Colonic mucosa (tissue), 4 donors: ENCODE measurements at places on chromosomes 1 and 21. TPM values are rescaled to one million over a fixed set of nuclear protein-coding genes. Genes with fewer than 3 reads are reported as not detected.
A peak's percentile ranks its signal among the peaks of the same experiment; 100 is the strongest.

The ZNF593OS gene
- total RNA-seq: not detected

The CCDC18 gene
- total RNA-seq: 7.6 TPM

The CHRM3 gene
- 11.6 TPM for total RNA-seq

The OLIG2 gene
- total RNA-seq: not detected

The CFHR4 gene
- total RNA-seq: not detected

GRCh38 chr1:178209935-178210334 lies 116.0 kb downstream of the RASAL2 start:
- no peak for DNase-seq

DNA sequence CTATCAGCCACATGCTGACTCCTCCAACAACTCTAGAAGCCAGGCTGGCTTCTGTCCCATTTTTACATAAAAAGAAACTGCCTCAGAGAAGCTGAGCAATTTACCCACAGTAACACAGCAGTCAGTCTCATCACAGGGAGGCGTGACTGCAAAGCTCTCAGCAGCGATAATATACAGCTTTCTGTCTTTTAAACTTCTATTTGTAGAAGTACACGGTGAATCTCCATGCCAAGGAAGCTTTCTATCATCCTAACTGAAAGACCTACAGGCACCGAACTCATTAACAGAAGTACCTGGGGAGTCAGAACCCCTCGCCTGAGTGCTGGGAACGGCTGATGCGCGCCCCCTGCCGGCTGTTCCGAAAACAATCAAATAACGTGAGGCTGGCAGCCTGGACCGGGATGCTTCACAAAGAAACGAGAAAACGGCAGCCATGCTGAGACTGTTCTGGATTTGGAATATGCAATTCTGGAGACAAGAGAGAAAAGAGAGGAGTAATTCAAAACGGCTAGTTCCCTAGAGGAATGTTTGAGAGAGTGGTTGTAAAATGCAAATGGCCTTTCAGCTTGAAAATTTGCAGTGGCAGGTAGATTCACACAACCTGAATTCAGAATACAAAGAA lies 43.5 kb upstream of the RAB4A start:
- DNase-seq: peak; percentile 86

DNA sequence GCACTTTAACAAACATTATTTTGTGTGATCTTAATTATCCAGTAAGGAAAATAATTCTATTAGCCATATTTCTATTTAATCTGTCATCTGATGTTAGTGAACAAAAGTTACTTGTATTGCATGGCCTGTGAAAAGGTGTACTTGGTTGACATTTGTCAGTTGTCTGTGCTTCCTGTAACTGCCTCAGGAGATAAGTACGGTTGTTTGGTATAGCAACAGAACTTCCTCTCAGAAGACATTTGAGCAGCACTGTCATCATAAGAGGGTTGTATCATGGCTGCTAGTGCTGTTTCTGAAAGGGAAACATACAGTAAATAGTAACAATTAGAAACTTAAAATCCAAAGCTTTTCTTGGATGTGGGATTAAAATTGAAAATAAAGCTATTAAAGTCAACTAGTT lies 3.4 kb downstream of the BLZF1 start:
- DNase-seq: no peak

GRCh38 chr1:235415008-235415904 lies 48.0 kb downstream of the TBCE start:
- peak; percentile 63 for DNase-seq

GRCh38 chr1:175629318-175629694 lies 114.1 kb downstream of the TNR start:
- no peak for DNase-seq

DNA sequence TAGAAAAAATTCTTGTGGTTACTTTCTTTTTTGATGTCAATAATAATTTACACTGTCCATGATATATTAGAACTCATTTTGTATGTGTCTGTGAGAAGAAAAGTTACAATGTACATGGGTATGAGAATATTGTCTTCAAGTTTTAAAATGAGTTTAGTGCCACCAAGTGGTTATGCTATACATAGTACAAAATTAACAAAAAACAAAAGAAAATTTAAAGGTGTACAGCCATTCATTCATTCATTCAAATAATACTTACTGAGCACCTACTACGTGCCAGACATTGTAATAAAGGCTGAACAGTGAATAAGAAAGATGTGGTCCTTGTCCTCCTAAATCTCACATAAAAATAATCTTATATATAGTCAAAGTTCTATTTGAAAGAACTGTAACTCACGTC lies 27.7 kb downstream of the UCHL5 start:
- DNase-seq: no peak
